ENCODE measurements at places on chromosomes 12 and 14. TPM values are rescaled to one million over a fixed set of nuclear protein-coding genes. Genes with fewer than 3 reads are reported as not detected.

KRT79 gene
- not detected for total RNA-seq

DNA sequence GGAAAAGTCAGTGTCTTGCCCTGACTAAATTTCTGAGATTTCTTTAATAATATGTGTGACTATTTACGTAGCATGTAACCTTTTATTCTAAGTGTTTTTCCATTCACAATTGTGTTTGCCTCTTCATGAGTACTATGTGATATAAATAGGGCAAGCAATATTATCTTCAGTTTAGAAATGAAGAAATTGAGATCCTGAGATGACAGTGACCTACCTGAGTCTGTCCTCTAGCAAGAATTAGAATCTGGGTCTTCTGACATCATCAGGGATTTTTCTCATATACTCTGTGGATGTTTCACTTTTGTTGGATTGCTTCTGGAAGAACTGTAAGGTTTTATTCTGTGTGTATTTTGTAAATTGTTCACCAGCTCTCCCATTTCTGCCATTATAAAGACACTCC lies 35.0 kb downstream of the TMTC2 start:
- no peak for DNase-seq

DNA sequence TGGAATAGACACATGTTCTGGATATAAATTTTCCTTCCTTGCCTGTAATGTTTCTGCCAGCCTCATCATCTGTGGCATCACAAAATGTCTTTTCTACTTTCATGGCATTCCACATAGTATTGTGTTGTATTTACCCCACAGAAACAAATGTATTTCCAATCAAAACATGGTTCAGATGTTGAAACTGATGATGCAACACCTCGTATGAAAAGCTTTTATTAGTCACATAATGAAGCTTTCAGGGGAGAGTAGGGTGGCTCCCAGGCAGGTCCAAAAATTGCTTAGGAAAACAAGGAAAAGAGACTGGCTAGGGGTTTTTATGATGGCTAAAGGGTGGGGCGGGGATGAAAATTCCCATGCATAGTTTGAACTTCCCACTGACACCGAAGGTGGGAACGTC lies 29.1 kb upstream of the ZNF641 start:
- DNase-seq: no peak

DNA sequence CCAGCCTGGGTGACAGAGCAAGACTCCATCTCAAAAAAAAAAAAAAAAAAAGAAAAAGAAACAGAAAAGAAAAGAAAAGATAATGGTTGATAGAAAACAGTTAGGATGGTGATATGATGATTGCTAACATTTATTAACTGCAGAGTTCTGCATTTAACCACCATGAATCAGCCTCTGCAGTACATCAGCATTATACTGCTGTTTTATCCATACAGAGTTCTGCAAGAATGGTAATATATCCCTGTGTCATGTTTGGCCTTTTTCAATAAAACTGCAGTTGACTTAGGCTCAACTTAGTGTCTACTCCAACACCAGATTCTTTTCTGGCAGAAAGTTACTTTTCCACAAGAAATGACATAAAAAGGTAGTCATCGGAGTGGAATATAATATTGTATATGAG lies 62.6 kb downstream of the DUSP6 start:
- no peak for DNase-seq

- DNase-seq: no peak
Measured at GRCh38 chr14:45298423-45299117, 45.6 kb upstream of the MIS18BP1 start.

GRCh38 chr14:64388533-64389285 lies 556 bp downstream of the MTHFD1 start:
- DNase-seq: no peak

- DNase-seq: no peak
Measured at GRCh38 chr14:99481745-99482099, 513 bp downstream of the CCNK start.

GRCh38 chr12:114688256-114688845 lies 4.4 kb upstream of the TBX3 start:
- no peak for DNase-seq

DNA sequence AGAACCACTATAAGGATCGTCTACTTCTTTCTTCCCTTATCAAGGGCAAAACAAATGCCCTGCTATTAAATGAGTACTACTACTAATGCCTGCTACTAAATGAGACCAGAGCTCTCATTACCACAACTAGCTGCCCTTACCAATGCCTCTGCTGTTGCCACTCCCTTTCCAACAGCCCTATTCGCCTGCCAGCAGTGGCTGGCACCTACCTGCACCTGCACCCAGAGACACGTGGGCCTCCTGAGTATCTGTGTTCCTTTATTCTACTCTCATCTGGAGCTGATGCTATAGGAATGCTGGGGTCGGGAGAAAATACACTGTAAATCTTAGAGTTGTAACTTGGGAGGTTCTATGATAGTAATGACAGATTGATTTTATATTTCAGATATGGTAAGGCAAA lies 174.7 kb downstream of the SLC2A13 start:
- DNase-seq: no peak

FOXA1 gene
- total RNA-seq: 29.6 TPM

Data from NCI-H460 (cell line).